Endothelial cell (in vitro differentiated cells): ENCODE measurements at places on chromosomes 3 and 15.
A peak's percentile ranks its signal among the peaks of the same experiment; 100 is the strongest.

DNA sequence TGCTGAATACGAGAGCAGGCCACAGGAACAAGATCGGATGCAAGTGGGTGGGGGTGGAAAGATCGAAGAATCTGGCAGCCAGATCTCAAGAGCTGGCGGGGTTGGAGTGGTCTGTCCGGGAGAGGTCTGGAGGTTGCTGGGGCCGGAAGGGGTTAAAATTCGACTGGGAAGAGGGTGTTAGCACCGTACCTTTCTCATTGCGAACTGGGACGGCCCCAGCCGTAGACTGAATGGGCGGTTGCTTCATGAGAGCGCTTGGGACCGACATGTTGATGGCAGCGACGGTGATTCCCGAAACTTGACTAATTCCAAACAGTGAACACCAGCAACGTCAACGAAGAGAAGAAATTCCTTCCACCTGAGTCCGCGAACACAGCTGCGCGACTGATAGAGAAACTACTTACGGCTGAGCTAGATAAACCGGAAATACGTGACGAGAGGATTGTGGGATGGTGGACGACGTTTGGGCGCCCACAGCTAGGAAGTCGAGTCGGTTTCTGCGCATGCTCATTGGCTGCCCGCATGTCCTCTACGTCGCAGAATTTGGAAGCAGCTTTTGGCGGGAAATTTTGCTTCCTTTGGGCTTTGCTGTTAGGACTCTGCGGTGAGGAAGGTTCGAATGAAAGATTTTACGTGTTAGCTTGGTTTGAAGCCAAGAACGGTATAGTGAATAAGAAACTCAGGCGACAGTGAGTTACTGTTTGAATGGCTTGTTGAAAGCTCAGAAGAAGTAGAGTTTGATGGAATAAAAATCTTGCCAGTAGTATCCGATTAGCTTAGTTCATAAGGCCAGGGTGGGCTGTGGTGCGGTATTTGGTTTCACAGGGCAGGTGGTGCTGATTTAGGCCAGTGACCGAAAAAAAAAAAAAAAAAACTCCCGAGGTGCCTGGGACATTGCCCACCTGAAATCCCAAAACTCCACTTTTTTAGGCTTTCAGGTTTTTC, at the start of gene MFAP1:
MFAP1 (minus strand) TSS at position 389 of the 945 bp plus-strand sequence; CDS start at position 268, 121 bp downstream.
- DNase-seq, result peak; percentile 76
- peak within 1 kb of the TSS; percentile 100 for H3K4me3 ChIP-seq
- H3K4me1 ChIP-seq, result peaks cover 9% of the 10 kb centered on the region

DNA sequence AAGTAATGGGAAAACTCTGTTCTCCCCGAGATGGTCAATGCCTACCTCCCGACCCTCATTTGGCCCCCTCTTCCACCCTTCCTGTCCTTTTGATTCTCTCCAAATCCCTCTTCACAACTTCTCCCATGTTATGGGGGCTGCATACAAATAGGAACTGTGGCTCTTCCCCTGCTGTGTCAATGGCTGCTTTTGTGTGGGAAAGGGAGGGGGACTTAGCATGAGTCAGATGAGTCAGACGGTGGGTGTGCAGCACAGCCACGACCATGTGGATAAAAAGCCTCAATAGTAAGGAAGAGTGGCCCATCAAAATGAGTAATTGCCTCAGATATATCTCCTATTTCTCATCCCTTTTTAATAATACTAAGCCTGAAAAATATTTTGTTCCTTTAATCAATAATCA, 31.9 kb downstream of the SPATA16 start:
- H3K27ac ChIP-seq, result no peak overlapping the region
- H3K36me3 ChIP-seq, result no peaks in the 10 kb centered on the region
- no peaks in the 10 kb centered on the region for H3K27me3 ChIP-seq

DNA sequence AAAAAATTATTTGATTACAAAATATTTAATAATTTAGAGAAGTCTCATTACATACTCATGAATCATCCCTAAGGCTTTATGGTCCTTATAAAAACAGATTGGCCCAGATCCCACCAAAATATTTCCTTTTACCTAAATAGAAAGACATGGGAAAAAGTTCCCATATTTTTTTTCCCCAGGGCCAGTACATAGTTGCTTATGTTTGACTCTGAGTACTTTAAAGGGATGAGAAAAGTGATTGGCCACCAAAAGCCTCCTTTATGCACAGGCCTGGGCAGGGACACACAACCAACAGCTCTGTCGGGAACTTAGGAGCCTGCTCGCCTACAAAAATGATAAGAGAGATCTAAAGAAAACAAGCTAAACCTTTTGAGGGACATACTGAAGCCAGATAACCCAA, 22.3 kb downstream of the KCNAB1 start:
- no peaks in the 10 kb centered on the region for H3K4me1 ChIP-seq
- H3K27ac ChIP-seq, result no peak overlapping the region
- H3K36me3 ChIP-seq, result no peaks in the 10 kb centered on the region
- DNase-seq, result no peak
- H3K4me3 ChIP-seq, result no peak overlapping the region
- H3K27me3 ChIP-seq, result peaks cover 1% of the 10 kb centered on the region

GRCh38 chr3:49513494-49514124, 40.7 kb upstream of the BSN start:
- H3K36me3 ChIP-seq, result peaks cover 16% of the 10 kb centered on the region
- H3K4me3 ChIP-seq, result no peak overlapping the region
- peaks cover under 1% of the 10 kb centered on the region for H3K4me1 ChIP-seq
- no peak overlapping the region for H3K27ac ChIP-seq
- no peak for DNase-seq
- peaks cover 4% of the 10 kb centered on the region for H3K27me3 ChIP-seq
